ENCODE measurements at places on chromosomes 11 and 22. TPM values are rescaled to one million over a fixed set of nuclear protein-coding genes. Genes with fewer than 3 reads are reported as not detected.

DNA sequence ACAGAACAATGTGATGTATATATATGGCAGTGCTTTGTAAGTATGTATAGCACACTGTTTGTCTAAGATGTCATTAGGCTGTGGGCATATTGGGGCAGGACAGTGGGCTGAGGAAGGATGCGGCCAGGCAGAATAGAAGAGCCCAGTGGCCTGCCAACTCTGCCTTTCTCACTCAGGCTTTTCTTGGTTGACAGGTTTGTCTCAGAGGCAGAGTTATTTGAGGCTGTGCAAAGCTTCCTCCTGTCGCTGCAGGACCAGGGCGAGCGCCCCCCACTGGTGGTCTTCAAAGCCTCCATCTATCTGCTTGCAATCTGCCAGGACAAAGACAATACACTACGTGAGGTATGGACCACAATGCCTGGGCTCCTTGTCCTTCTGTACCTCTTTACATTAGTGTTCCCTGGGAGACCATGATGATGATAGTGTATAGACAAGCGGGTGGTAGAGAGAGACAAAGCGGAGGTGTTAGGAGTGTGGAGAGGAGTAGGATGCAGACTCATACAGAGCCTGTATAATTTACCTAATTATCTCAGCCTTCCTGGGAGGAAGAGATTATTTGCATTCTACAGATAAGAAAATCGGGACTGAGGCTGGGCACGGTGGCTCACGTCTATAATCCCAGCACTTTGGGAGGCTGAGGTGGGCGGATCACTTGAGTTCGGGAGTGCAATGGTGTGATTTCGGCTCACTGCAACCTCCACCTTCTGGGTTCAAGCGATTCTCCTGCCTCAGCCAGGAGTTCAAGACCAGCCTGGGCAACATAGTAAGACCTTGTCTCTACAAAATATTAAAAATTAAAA lies 37.3 kb upstream of the CCDC134 start:
- no peak for DNase-seq

GRCh38 chr11:13303668-13304649 lies 26.4 kb downstream of the BMAL1 start:
- no peak for DNase-seq

The PKNOX2 gene
- total RNA-seq: 2.0 TPM

DNA sequence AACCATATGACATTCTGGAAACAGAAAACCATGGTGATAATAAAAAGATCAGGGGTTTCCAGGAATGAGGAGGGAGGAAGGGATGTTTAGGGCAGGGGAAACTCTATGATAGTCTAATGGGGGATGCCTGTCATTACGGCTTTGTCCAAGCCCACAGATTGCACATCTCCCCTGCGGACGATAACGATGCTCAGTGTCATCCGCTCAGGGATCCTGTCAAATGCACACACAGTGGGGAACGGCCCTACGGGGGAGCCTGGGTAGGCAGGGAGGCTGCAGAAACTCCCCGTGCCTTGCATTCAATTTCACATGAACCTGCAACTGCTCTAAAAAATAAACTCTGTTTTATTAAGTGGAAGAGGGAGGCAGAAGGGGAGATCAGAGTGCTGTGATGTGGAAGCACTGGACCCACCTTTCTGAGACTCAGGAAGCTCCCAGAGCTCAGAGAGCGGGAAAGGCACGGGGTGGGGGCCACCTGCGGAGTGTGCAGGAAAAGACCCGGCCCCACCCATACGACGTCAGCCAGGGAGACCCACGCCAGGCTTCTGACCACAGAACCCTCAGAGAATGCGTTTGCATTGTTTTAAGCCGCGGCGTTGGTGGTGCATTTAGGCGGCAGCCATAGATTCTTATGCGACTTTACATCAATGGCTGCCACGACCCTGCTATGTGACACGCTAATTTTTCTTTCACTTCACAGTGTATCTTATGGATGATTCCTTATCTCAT lies 543.5 kb downstream of the BRD1 start:
- no peak for DNase-seq

GRCh38 chr11:111878385-111878848 lies 548 bp downstream of the FDXACB1 start:
- DNase-seq: peak; percentile 40

DNA sequence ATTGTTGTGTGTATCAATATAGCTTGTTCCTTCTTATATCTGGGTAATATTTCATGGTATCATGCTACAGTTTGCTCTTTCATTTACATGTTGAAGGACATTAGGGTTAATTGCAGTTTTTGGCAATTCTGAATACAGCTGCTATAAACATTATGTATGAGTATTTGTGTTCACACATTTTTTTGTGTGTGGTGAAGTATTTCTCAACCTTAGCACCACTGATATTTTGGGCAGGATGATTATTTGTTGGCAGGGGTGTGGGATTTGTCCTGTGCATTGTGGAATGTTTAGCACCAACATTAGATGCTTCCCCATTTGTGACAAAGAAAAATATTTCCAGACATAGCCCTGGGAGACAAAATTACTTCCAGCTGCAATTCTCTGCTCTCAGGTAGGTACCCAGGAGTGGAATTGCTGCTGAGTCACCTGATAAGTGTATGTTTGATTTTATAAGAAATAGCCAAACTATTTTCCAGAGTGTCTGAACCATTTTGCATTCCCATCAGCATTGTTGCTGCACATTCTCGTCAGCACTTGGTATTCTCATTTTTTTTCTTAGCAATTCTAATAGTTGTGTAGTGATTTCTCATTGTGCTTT lies 128.2 kb downstream of the SNX19 start:
- DNase-seq: no peak

DNA sequence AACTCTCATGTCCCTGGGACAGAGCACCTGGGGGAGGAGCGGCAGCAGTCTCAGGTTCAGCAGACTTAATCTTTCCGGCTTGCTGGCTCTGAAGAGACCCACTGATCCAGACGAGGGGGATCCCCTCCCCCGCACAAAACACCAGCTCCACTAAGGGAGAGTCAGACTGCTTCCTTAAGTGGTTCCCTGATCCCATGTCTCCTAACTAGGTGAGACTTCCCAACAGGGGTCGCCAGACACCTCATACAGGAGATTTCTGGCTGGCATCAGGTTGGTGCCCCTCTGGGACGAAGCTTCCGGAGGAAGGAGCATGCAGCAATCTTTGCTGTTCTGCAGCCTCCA lies 157.2 kb upstream of the TMEM45B start:
- DNase-seq: no peak

- DNase-seq: no peak
Observed at GRCh38 chr22:44677353-44677840, 24.6 kb upstream of the PRR5 start.

GRCh38 chr11:128856241-128856640 lies 10.9 kb downstream of the KCNJ1 start:
- DNase-seq: no peak

- DNase-seq: no peak
Observed at GRCh38 chr11:83299681-83300080, 13.5 kb upstream of the CCDC90B start.

The GDPD4 gene
- total RNA-seq: not detected

GRCh38 chr11:127268521-127268920 lies 268.0 kb upstream of the KIRREL3 start:
- no peak for DNase-seq

The CST6 gene
- total RNA-seq: not detected

DNA sequence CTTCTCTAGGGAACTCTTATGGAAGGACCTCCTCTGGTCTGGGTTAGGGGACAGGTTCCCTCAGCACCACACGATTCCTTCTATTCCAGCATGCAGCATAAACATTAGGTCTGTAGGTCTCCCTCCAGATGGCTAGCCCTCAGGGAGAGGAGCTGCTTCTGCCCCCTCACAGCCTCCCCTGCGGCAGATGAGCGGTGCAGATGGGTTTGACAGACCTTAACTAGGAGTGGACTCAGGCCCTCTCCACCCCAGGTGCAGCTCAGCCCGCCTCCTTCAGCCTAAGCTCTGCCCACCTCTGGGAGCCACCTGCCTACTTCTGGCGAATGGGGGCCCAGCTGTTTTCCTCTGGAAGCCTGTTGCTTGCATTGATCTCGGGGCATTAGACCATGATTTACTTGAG lies 55.7 kb upstream of the EIF3D start:
- DNase-seq: no peak

DNA sequence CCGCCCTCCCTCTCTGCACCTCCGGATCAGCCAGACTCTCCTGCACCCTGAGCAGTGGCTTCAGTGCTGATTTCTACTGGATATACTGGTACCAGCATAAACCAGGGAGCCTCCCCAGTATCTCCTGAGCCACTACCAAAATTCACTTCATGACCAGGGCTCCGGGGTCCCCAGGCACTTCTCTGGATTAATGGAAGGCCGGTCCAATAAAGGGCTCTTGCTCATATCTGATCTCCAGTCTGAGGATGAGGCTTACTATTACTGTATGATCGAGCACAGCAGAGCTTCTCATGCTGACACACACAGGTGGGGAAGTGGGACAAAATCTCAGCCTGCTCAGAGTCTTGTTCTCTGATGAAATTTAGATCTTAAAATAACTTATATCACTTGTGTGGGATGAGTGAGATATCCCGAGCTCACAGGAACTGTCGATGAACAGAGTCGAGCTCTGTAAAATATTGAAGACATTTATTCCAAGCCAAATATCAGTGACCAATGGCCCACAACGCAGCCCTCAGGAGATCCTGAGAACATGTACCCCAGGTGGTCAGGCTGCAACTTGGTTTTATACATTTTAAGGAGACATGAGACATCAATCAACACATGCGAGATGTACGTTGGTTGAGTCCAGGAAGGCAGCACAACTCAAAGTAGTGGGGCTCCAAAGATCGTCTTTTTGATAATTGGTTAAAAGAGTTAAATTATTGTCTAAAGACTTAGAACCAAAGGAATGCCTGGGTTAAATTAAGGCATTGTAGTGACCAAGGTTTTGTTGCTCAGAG lies 93.0 kb upstream of the TOP3B start:
- no peak for DNase-seq

GRCh38 chr11:475941-476340 lies 25.9 kb downstream of the PTDSS2 start:
- DNase-seq: no peak

The TECTA gene
- total RNA-seq: 1.5 TPM

GRCh38 chr11:120128392-120129119 lies 9.4 kb downstream of the TRIM29 start:
- DNase-seq: peak; percentile 61

The KDM4E gene
- not detected for total RNA-seq

GRCh38 chr22:30305519-30305905 lies 16.2 kb upstream of the CASTOR1 start:
- peak; percentile 45 for DNase-seq

- no peak for DNase-seq
Observed at GRCh38 chr11:29612423-29612822, 404.4 kb downstream of the KCNA4 start.

- no peak for DNase-seq
Observed at GRCh38 chr11:65128182-65129145, 5.9 kb downstream of the SYVN1 start.
